ENCODE measurements at places on chromosomes 1 and 21.
A peak's percentile ranks its signal among the peaks of the same experiment; 100 is the strongest.

DNA sequence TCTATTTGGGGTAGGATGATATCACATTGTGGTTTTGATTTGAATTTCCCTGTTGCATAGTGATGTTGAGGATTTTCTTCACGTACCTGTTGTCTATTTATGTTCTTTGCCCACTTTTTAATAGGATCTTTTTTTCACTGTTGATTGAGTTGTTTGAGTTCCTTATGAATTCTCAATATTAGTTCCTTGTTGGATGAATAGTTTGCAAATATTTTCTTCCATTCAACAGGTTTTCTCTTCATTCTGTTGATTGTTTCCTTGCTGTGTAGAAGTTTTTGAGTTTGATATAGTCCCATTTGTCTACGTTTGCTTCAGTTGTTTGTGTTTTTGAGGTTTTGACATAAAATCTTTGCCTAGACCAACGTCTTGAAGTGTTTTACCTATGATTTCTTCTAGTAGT is 369.5 kb upstream of the CAMK1G start:
- DNase-seq: no peak

DNA sequence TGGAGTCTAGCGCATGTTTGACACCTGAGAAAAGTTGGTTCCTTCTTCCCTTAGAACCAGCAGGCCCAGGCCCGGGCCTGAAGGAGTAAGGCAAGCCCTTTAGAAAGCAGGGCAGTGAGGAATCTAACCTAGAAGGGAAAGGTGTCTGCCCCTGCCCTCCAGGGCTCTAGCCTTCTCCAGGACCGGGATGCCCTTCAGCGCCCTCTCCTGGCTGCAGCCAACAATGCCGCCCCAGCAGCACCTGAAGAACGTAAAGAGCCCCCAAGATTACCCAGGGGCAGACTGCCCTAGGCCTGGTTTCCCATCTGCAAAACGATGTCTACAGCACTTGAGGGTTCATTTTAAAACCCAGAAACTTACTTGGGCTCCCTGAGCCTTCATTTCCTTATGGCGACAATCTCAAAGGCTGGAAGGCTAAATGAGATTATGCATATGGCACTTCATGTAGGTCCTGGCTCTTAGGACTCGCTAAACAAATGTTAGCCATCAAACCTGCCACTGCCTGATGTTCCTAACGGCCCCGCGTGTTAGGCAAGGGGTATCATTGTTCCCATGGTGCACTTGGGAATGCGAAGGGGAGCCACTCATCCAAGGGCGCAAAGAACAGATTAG is 106.7 kb upstream of the KLHDC7A start:
- DNase-seq: peak; percentile 78

DNA sequence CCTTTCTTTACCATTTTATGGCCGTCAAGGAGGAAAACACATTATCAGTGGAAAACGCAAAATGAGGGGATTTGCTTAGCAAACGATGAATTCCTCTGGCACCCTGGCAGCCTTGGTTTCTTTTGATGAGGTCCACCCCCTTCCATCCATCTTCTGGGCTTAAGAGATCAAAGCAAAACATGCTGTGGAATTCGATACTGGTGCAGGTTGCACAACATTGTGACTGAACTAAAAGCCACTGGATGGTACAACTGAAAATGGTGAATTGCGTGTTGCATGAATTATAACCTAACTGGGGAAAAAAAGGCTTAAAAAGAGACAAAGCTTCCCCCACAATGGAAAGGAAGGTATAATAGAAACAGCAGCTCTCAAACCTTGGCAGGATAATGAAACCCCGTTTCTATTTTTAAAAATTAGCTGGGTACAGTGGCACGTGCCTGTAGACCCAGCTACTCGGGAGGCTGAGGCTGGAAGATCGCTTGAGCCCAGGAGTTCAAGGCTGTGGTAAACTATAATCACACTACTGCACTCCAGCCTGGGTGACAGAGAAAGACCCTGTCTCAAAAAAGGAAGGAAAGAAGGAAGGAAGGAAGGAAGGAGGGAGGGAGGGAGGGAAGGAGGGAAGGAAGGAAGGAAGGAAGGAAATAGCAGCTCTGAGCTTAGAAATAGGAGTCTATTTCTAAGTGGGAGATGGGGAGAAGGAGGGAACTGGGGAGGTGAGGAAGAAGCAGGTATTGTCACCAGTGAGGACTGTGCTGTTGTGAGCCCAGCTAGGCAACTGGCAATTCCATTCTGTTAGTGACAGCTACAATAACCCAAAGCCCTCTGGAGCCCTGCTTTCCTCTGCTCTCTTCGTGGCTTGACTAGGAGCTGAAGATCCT is 29.0 kb upstream of the LGALS8 start:
- no peak for DNase-seq

DNA sequence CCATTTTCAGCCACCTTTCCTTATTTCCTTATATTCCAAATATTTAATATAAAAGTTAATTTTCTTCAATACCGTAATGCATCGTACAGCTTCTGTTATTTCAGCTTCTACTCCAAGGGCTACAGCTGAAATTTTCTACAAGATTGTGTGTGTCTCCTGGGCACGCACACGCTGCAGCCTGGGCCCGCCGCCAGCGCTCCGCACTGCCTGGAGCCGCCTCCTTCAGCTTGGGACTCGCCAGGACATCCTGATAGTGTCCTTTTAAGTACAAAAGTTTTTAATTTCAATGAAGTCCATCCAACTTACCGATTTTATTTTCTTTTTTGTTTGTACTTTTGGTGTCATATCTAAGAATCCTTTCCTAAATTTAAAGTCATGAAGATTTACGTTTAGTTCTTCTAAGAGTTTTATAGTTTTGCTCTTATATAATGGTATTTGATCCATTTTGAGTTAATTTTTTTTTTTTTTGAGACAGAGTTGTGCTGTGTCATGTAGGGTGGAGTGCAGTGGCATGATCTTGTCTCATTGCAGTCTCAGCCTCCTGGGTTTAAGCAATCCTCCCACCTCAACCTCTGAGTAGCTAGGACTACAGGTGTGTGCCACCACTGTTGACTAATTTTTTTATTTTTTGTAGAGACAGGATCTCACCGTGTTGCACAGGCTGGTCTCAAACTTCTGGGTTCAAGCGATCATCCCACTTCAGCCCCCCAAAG is 82.8 kb downstream of the AXDND1 start:
- no peak for DNase-seq

DNA sequence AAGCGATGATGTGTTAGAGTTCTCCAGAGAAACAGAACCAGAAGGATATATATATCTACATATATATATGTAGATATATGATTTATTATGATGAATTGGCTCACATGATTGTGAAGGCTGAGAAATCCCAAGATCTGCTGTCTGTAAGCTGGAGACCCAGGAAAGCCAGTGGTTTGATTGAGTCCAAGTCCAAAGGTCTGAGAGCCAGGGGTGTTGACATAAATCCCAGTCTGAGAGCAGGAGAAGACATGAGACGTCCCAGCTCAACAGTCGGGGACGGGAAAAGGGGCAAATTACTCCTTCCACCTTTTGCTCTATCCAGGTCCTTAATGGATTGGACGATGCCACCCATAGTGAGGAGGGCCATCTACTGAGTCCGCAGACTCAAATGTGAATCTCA is 126.6 kb downstream of the PRDM2 start:
- DNase-seq: no peak
